Thoracic aorta (tissue), 2 donors: ENCODE measurements at places on chromosomes 4 and X. TPM values are rescaled to one million over a fixed set of nuclear protein-coding genes. Genes with fewer than 3 reads are reported as not detected.

DNA sequence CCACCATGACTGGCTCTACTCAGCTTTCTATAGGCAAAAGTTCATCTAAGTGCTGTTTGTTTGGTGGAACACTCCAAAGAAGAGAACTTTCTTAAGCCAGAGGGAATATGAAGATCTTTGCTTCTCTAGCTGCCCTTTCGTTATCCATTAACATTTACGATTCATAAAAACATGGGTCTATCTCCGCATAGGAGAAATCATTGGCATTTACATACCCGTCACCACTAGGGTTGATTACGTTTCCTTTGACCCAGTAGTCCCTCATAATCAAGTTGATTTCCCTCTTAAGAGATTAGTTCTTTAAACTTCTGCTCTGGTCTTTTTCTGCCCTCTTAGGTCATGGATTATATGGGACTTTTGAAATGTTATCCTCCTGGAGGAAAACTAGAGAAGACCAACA, 57.5 kb downstream of the PTCHD1 start:
- no peak for DNase-seq
- H3K27me3 ChIP-seq = no peaks in the 10 kb centered on the region
- H3K4me1 ChIP-seq = no peaks in the 10 kb centered on the region
- no peak overlapping the region for H3K4me3 ChIP-seq

GRCh38 chr4:184344435-184344834, 126.8 kb upstream of the ENPP6 start:
- H3K27me3 ChIP-seq = no peaks in the 10 kb centered on the region
- no peak overlapping the region for H3K27ac ChIP-seq
- peaks cover 7% of the 10 kb centered on the region for H3K4me1 ChIP-seq
- H3K36me3 ChIP-seq = no peaks in the 10 kb centered on the region
- H3K4me3 ChIP-seq = no peak overlapping the region

GRCh38 chrX:118603981-118604380, 108.4 kb downstream of the DOCK11 start:
- H3K36me3 ChIP-seq = no peaks in the 10 kb centered on the region
- DNase-seq = no peak
- H3K4me3 ChIP-seq = no peak overlapping the region
- no peaks in the 10 kb centered on the region for H3K4me1 ChIP-seq
- H3K27ac ChIP-seq = peak overlapping the region; percentile 52

DNA sequence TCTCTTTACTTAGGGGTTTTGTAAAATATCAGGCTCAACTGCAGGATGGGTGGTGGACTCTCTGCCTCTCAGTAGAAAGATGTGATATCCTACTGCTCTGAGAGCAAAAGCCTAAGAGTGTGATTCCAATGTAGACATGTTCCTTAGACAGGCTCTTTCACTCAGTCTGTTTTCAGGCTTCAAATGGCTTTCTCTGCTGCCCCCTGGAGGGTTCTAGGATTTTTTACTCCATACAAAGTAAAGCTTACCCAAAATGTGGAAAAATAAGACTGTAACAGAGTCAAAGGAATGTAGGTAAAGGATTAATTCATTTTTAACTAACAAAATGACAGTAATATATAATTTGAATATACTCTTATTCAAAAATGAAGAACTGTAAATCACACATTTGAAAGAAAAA, 32.1 kb downstream of the ZGRF1 start:
- H3K4me3 ChIP-seq = no peak overlapping the region
- no peaks in the 10 kb centered on the region for H3K27me3 ChIP-seq
- DNase-seq = no peak
- no peaks in the 10 kb centered on the region for H3K36me3 ChIP-seq

MXD4 gene
- total RNA-seq = 105 TPM
